ENCODE measurements at places on chromosomes 11 and 22.

DNA sequence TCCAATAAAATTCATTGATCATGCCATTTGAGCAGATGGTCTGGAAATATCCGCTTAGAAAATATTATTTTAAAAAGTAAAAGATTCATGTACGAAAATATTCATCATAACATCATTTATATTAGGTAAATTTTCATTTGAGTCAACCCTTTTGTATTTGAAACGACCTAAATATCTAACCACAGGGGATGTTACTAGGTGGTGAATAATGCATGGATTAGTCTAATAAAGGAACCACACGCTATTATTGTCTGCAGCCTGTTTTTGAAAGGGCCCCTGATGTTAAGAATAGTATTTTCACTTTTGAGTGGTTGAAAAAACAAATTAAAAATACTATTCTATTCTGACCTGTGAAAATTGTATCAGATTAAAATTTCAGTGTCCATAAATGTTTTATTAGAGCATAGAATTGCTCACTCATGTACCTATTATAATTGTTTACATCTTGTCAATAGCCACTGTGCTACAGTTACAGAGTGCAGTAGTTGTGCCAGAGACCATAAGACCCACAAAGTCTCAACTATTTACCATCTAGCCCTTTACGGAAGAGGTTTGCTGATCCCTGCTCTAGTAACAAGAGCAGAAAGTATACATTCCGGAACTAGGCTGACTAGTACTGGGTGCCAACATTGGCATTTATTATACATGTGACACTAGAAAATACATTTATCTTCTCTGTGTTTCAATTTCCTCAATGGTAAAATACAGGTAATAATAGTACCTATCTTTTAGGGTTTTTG, 176.1 kb downstream of the LRRC4C start:
- no peak for DNase-seq

DNA sequence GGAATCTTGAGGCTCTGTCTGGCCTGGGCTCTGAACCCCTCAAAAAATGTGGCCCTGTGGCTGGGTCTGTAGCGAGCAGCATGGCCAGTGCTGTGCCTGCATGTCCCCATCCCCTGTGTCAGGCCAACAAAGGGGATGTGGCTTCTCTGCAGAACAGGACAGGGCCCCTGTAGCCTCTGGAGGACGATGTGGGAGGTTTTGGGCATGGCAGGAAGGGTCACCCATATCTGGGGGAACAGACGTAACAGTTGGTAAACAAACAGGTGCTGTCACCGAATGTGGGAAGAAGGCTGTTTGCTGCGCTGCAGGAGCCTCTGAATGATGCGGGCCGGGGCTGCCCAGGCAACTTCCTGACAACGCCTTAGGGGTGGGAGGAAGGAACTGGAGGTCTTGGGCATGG, 35.0 kb downstream of the LRP5 start:
- DNase-seq = no peak

DNA sequence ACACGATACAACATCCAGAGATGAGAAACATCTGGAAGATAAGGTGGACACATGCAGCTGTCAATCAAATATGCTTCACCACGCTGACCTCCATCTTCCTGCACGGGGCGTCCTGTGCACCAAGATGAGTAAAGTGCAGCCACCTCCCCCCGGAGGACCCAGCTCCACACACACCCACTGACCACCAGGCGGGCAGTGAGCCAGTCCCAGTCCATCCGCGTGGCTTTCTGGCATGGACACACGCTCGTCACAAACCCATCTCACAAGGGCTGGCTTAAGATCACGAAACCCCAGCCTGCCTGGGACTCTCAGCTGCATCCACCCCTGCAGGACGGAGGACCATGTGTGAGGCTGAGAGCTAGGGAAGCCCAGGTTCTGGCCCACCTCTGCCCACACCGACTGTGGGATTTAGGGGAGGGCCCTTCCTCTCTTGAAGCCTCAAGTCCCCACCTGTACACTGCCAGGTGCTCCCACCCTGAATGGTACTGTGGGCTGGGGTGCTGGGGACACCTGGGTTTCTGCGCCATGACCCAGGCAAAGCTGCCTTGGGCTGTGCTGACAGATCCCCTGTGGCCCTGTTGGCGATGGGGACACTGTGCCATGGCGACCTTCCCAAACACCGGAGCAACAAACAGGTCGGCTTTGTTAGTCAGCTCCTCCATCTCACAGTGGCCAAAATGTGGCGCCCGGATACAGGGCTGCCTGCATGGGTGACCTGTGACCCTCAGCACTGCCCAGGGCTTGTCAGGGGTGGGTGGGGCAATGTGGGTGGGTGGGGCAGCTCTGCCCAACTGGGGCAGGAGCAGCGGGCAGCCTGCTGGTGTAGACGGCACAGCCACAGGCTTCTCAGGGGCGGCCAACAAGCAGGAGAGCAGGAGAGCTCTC, 629.0 kb downstream of the TBC1D22A start:
- no peak for DNase-seq

- DNase-seq = peak; percentile 17
These were observed 5.5 kb downstream of the FOLR3 start for GRCh38 chr11:72141066-72141465.

GRCh38 chr11:9992306-9992705, 301.7 kb downstream of the SBF2 start:
- no peak for DNase-seq

DNA sequence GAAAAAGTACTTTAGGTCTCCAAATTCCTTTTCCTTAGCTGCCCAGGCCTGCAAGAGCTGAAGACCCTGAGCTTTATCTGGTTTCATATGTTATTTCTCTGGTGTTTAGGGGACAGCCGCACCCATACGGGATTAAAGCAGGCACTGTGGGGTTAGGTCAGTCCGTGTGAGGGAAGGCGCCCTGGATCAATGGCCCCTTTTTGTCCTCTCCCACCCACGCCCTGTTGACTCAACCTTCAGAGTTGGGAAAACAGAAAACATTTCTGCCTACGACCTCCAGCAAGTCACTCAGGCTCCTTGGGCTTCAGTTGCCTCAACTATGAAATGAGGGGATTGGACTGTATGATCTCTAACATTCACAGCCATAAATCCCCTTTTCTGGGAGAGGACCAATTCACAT, 55.2 kb upstream of the BARX2 start:
- DNase-seq = no peak

GRCh38 chr11:3217818-3218482, 663 bp downstream of the MRGPRG start:
- no peak for DNase-seq

- no peak for DNase-seq
These were observed 4.4 kb upstream of the ZNF202 start for GRCh38 chr11:123745764-123746451.

DNA sequence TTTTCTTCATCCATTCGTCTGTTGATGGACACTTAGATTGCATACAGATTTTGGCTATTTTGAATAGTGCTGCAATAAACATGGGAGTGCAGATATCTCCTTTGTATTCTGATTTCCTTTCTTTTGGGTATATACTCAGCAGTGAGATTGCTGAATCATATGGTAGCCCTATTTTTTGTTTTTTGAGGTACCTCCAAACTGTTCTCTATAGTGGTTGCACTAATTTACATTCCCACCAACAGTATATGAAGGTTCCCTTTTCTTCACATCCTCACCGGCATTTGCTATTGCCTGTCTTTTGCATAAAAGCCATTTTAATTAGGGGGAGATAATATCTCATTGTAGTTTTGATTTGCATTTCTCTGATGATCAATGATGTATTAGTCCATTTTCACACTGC, 96.1 kb downstream of the PRR5L start:
- no peak for DNase-seq

DNA sequence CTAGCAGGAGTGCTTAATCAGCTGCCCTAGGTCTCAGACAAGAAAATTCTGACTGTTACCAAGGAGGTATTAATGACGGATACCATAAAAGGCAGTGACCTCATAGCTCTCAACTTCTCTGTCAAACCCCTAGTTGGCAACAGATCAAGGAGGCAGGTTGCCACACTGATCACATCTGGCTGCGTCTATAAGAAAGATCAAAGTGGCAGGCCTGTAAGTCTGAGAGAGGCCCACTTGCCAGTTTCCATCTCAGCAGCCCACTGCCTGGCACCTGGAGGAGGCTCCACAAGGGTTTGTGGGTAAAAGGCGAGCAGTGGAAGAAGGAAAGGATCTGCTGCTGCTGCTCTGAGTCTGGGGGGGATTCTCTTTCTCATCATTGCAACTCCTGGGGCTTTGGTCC, 239.6 kb upstream of the MPPED2 start:
- DNase-seq = no peak

DNA sequence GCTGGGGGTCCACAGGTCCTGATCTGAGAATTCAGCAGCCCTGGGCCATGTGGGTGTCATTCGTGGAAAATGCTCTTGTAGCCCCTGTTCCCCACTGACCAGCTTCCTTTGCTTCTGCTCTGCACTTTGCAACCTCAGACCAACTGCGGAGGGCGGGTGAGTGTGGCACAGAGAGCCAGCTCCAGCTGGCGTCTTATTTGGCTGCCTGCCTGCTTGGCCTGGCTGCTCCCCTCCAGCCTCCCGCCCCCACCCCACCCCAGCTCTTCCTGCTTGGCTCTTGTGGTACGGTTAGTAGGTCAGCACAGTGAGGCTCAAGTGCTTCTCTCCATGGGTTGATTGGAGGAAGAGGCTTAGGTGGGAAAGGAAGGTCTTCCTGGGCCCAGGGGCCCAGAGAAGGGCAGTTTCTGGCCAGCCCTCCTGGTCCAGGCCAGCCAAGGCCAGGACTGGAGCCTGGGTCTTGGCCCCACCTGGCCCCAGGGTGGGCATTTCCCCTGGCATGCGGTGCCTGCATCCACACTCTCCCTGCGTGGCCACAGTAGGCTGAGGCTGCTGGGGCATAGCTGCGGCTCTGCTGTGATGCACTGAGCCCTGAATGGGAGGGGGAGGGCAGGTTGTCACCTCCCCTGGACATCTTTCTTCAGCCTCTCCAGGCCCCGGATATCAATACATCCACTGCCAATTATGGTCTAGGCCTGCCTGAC, 26.5 kb downstream of the MYO7A start:
- no peak for DNase-seq

GRCh38 chr11:43933608-43934551, 8.6 kb upstream of the C11orf96 start:
- DNase-seq = no peak

All from CD4-positive, alpha-beta T cell treated with Interleukin-15 for 4 hours (primary cell).